Dermis microvascular lymphatic vessel endothelial cell (primary cell): ENCODE measurements at places on chromosomes 5 and 9. TPM values are rescaled to one million over a fixed set of nuclear protein-coding genes. Genes with fewer than 3 reads are reported as not detected.

SV2C gene
- total RNA-seq, result under 0.01 TPM in 1 of 2 replicates, not detected in the other

RFESD gene
- 1.2 and 1.4 TPM in 2 replicates for total RNA-seq

ITGA2 gene
- 38.4 and 63.5 TPM in 2 replicates for total RNA-seq

ADRA1B gene
- under 0.01 TPM in 2 replicates for total RNA-seq

CARTPT gene
- not detected in 2 replicates for total RNA-seq

DND1 gene
- 0.13 TPM in 2 replicates for total RNA-seq

DNA sequence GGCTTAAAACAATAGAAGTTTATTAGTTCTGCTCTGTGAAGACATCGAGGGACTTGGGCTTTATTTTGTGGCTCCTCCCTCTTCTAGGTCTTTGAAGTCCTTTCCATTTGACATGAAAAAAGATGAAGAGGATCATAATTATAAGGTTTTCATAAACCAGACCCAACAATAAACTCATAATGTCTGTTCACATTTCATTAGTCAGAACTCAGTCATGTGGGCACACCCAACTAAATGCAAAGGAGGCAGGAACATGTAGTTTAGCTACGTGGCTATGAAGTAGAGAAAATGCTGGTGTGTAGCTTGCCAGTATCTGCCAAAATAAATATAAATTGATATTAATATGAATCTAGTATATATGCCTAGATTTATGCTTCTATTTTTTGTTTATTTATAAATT is 393.9 kb upstream of the C9orf72 start:
- no peak for DNase-seq

GRCh38 chr9:114583371-114584155 is 4.0 kb upstream of the ATP6V1G1 start:
- no peak for DNase-seq

DNA sequence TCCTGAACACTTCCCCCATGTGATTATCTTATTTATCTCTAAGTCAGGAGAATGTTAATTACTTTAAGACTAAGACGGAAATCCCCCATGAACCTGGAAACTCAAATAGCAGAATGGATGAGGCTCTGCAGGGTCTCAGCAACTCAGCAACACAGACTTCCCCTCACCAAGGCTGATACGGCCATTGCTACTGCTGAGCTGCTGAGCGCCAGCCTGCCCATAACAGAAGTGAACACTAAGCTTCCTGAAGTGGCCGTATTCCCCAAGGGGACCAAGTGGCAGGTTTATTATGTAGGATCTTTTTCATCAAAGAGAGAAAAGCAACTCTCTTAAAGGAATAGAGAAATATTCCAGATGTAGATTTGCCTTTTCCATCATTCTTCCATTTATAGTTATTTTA is 311.1 kb downstream of the RFX3 start:
- no peak for DNase-seq

DNA sequence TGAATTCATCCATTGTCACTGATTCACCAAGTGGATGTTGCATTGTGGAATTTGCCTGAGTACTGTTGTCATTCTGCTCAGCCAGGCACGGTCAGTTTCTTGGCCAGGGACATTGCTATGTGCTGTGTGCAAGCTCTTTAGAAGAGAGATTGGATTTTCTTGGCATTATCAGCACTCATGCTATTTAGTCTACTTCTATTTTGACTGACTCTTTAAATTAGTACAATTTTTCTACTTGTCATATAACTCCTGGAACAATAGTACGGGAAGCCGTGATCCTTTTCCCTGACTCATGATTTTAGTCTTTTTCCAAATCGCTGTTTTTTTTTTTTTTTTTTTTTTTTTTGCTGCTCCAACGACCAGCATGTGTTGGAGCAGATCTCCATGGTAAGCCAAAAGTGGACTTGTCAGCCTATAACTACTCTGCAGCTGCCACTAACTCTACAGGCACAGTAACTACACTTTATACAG is 129.7 kb downstream of the CDC42SE2 start:
- DNase-seq, result peak; percentile 94

DNA sequence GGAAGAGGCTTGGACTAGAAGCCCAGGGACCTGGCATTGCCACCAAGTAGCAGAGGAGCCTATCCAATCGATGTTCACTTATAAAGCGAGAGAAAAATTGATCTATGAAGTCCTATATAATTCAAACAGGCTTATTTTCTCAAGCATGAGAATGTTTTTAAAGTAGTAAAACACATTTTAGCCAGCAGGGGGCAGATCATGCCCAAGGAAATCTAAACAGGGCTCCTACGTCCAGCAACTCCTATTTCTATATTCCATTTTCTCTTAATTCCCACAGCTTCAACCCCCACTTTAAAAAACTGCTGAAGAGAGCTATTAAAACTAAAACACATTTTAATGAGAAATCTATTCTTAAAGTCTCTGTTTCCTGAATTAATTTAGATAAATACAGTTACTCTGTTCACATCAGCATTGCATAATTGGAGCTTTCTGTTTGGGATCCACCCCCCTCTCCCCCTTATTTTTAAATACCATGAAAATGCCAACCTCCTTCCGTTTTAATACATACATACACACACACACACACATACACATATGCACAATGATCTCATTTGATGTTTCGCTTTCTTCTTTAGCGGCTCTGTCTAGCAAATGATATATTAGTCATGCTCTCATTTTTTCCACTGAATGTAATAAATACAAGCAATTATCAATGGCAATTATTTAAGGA is 144.9 kb downstream of the MYO10 start:
- DNase-seq, result peak; percentile 48

GRCh38 chr5:122615146-122615545 is 159.7 kb upstream of the SNX2 start:
- DNase-seq, result no peak

DNA sequence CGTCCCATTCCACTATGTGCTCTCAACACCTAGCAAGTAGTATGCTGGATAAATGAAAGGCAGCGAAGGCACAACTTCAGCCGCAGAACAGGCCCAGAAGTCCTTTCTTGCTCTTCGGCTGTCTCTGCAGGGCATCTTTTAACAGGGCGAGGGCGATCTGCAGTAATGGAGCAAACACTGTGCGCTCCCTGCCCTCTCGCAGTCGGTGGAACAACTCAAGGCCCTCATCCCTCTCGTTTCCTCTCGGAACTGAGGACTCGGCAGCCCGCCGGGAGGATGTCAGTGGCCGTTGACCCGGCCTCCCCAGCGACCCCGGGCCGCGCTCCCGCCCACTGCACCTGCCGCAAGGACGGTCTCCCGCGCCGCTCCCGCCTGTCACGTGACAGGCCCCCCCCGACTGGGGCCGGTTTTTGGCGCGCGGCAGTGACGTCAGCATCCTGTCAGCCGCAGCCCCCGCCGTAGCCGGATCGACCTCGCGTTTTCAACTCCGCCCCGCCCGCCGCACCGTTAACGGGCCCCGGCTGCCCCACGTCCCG is 1.1 kb downstream of the ZNF367 start:
- DNase-seq, result peak; percentile 74

DNA sequence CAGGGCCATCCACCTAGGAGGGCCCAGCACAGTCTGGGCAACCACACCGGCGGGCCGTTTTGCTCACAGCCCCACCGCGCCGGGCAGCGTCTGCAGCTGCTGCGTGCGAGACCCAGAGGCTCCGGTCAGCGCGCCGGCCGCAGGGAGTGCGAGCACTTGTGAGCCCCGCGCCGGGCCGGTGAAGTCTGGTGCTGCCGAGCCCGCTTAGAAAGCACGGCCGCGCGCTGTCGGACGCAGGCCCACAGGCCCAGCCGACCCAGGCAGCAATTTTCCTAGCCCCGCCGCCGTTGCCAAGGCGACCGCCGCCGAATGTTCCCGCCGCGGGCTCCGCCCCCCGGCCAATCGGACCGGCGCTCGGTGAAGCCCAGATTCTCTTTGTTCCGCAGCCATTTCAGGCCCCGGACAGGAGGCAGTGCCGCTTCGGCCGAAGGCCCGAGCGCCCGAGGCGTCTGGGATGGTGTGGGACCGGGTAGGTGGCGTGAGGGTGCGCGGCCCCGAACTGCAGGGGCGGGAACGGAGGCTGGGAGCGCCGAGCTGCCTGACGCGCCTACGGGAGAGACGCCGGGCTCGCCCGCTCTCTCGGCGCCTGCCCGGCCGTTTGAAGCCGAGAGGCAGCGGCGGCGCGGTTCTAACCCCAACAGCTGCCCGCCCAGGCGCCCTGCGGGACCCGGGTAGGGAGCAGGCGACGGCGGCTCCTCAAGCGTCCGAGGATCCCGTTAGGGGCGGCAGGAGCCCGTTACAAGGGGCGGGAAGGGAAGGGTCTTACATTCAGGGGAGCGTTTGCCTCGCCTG is at the start of gene TNPO1:
TNPO1 (plus strand) TSS at position 378 of the 792 bp plus-strand sequence; CDS start at position 455, 77 bp downstream.
- peak; percentile 83 for DNase-seq

GRCh38 chr9:12798066-12798770 is 23.4 kb downstream of the LURAP1L start:
- DNase-seq, result no peak

- no peak for DNase-seq
These were observed 101.3 kb upstream of the ADRA1B start for GRCh38 chr5:159814805-159815585.

DNA sequence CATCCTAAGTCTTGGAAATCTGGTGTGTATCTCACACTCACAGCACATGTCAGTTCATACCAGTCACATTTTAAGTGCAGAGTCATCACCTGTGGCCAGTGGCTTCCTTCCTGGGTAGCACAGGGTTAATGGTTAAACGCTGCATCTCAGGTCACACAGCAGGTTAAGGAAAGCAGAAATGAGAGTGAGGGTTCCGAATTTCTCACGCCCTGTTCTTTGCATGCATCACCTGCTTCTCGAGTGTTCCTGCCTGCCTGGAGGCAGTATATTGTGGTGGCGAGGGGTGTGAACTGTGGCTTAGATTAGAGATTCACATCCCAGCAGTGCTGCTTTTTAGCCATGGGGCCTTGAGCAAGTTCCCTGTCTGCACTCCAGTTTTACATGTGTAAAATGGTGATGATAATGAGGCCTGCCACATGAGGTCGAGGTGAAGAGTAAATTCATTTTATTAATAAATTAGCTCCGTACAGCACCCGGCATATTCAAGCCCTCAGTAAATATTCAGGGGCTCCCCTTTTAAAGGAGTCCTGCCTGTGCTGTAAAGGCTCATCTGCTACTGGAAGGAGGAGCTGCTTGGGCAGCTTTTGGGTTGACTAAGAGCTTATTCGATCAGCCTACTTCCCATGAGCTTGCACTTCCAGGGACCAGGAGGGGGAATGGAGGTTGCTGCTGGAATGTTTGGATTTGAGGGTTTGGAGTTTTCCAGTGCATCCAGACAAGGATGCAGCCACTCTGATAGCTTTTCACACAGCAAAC is 61.1 kb upstream of the SAP30L start:
- DNase-seq, result no peak
